ENCODE measurements at places on chromosomes 2 and 18. TPM values are rescaled to one million over a fixed set of nuclear protein-coding genes. Genes with fewer than 3 reads are reported as not detected.

ABCG5 gene
- not detected for total RNA-seq

GAREM1 gene
- total RNA-seq: 0.82 TPM

ATP8B1 gene
- total RNA-seq: 56.7 TPM

ACYP2 gene
- total RNA-seq: 7.1 TPM

G6PC2 gene
- total RNA-seq: not detected

TCF7L1 gene
- total RNA-seq: 6.8 TPM

C2orf80 gene
- total RNA-seq: not detected

SP110 gene
- total RNA-seq: 20.5 TPM

FOXD4L1 gene
- not detected for total RNA-seq

SERPINB10 gene
- total RNA-seq: not detected

LINC00305 gene
- total RNA-seq: 2.6 TPM
